COR-L47 (cell line): ENCODE measurements at places on chromosomes 6 and 20.

DNA sequence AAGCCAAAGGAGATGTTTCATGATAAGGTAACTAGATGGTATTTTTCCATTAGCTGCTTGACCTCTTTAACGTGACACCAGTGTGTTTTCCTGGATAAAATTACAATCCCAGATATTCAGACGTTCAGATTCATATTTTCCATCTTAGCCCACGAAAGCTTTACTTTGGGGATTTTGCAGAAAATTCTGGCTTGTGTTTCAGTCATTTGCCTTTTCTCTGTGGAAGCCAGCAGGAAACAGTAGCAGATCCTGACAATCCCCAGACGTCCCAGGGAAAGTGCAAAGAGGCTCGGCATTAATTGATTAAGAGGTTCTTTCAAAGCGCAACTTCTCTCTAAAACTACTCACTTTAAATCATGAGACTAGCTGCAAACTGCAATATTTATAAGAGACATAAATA is 243.6 kb downstream of the UST start:
- no peak for DNase-seq

DNA sequence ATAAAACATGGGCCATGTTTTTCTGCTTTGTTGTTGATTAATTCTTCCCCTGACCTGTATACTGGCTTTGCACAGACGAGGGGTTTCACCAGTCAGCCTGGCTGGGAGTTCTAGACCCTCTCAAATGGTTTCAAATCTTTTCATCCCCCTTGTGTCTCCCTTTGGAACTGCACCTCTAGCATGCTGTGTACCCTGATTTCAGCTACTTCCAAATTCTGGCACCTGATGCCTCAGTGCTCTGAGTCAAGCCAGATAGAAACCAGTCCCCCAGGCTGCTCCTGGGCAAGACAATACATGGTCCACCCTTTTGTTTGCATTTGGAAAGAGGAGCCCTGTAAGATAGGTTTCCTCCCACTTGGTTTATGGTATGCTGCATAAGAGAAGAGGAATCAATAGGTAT is 290.2 kb downstream of the BTBD3 start:
- no peak for DNase-seq

DNA sequence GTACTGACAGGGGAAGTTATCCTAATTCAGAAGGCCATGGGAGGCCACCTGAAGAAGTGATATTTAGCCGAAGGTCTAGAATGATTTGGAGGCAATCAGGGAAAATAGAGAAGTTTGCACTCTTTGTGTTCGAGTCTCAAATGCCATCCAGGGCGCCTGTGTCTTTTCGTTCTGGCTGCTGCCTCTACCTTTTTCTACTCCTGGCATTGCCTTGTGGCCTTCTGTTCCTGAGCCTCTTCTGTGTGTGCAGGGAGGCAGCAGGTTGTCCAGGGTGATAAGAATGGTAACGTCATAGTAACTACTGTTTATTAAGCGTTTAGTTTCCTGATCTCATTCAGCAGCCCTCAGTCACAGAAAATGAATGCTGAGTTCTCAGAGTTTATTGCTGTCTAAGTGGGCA is 252.1 kb downstream of the FARS2 start:
- DNase-seq: no peak

GRCh38 chr20:57849121-57849520 is 139.3 kb upstream of the PMEPA1 start:
- DNase-seq: no peak

DNA sequence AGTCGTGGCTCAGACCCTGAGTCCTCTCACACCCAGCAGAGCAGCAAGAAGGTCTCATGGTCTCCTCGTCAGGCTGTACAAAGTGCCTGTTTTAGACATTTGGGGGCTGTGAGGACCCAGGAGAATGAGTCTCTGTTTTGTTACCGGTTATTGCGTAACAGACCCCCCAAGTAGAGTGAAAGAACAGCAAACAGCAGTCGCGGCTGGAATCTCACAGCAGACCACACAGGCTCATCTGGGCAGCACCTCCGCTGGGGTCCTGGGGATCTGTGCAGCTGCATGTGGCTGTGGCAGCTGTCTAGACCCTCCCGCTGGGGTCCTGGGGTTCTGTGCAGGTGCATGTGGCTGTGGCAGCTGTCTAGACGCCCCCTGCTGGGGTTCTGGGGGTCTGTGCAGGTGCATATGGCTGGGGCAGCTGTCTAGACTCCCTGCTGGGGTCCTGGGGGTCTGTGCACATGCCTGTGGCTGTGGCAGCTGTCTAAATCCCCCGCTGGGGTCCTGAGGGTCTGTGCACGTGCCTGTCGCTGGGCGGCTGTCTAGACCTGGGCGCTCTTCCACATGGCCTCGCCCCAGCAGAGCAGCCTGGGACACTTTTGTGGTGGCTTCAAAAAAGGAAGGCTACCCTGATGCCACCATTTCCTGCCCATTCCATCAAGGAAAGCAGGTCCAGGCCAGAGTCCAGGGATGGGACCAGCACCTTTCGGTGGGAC is 24.7 kb downstream of the ENTPD6 start:
- DNase-seq: peak; percentile 30

- no peak for DNase-seq
Measured at GRCh38 chr6:40371095-40371494, 216.1 kb downstream of the LRFN2 start.

DNA sequence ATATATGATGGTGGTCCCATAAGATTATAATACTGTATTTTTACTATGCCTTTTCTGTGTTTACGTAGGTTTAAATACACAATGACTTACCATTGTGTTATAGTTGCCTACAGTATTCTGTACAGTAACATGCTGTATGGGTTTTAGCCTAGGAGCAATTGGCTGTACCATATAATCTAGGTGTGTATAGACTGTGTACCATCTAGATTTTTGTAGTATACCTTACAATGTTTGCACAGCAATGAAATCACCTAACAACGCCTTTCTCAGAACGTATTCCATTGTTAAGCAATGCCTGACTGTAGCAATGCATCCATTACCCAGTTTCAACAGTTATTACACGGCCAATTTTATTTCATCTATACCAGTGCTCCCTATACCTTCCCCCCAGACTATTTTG is 10.7 kb downstream of the MACROD2 start:
- no peak for DNase-seq

- no peak for DNase-seq
Measured at GRCh38 chr6:169231790-169232506, 21.7 kb downstream of the THBS2 start.

- DNase-seq: no peak
Measured at GRCh38 chr6:22194188-22194921, 102.5 kb downstream of the PRL start.

- no peak for DNase-seq
Measured at GRCh38 chr6:8229915-8230756, 127.8 kb upstream of the EEF1E1 start.
